ENCODE measurements at places on chromosomes 2 and 18. TPM values are rescaled to one million over a fixed set of nuclear protein-coding genes. Genes with fewer than 3 reads are reported as not detected.

Gene ZFP36L2
- 8.1 TPM for total RNA-seq

Gene SGPP2
- total RNA-seq: not detected

Gene OBSL1
- 98.6 TPM for total RNA-seq

Gene TBR1
- not detected for total RNA-seq

Gene RPIA
- 8.6 TPM for total RNA-seq

Gene ARHGAP15
- not detected for total RNA-seq
